CD4-positive, alpha-beta T cell treated with Interferon gamma for 1 hour (primary cell): ENCODE measurements at places on chromosomes 11 and 22.

- no peak for DNase-seq
These were observed 20.6 kb downstream of the ADM start for GRCh38 chr11:10325277-10326011.

DNA sequence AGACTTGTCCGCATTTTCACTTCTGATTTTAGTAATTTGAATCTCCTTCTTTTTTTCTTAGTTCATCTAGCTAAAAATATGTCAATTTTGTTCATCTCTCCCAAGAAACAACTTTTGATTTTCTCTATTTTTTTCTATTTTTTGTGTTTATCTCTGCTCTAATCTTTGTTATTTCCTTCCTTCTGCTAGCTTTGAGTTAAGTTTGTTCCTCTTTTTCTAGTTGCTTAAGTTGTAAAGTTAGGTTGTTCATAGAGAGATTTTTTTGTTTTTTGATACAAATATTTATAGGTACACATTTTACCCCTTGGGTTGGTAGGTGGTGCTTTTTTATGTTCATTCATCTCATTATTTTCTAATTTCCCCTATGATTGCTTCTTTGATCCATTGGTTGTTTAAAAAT lies 22.1 kb upstream of the XKR3 start:
- DNase-seq = no peak

GRCh38 chr11:57792870-57793269 lies 31.3 kb downstream of the CTNND1 start:
- DNase-seq = peak; percentile 8

GRCh38 chr11:3981084-3981633 lies 113.4 kb upstream of the RRM1 start:
- DNase-seq = no peak

DNA sequence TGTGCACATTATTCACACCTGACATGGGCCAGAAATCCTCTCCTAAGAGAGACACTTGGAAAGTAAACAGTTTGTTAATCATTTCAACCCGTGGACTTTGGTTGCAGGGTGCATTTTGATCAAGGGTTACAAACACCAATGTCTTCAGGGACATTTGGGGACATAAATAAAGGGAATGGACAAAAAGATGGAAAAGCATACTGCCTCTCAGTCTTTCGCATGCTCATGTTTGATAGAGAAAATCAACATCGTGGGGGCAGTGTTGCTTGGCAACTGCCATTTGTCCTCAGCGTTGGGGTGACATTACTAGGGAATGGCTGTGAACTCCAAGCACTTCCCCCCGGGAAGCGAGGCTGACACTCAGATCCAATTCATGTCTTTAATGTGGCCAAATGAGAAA lies 114.7 kb upstream of the OR4B1 start:
- no peak for DNase-seq
